ENCODE measurements at places on chromosomes 3 and 15.

GRCh38 chr15:26634319-26634718 lies 138.5 kb downstream of the GABRB3 start:
- DNase-seq, result no peak

DNA sequence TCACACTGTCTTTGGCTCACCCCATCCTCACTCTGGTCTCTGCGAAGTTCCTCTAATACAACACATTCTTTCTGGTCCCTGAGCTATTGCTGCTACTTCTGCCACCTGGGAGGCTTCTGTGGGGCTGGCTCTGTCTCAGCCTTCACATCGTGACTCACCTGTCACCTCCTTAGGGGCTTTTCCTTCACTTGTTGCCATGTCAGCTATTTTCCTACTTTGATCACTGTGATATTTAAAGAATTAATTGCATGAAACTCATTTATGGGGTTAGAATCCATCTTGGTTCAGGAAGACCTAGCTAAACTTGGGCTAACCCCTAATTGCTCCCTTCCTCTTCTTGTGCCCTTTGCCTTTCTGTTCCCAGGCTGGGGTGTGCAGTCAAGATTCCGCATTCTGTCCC lies 346.9 kb downstream of the WDR72 start:
- no peak for DNase-seq

- no peak for DNase-seq
Measured at GRCh38 chr3:184381261-184382224, 1.7 kb downstream of the CHRD start.

DNA sequence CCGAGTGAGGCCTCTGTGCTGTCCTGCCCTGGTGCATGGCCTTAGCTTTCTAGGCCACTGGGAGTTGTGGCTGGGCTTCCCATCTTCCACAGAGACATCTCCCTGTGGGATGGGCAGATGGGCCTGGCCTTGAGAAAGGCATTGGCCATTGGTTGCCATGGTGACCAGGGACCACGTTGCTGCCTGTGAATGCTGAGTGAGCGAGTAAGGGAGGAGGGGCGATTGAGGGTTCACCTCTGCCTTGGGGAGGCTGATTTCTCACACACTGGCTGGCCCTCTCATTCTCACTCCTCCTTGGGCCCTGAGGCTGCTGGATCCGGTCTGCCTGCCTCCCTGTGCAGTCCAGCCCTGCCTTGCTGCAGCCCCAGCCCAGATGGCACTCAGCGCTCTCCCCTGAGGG lies 26.4 kb upstream of the DOCK3 start:
- no peak for DNase-seq
